ENCODE measurements at places on chromosomes 11 and 22.

DNA sequence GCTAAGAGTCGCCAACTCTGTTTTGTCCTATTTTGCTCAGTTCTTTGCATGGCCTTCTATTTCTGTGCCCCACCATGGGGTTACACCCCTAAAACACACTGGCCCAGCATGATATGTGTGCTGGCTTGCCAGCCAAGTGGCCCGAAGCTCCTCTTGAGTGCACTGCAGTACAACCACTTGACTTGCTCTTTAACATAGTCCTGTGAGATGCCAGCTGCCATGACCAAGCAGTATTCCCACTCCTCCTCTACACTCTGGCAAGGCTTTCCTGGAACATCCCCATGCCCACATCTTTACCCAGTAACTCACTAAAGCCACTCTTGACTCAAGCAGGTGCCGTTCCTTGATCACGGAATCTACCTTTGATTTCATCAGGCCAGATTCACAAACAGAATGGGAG is 102.9 kb upstream of the GAL start:
- no peak for DNase-seq

DNA sequence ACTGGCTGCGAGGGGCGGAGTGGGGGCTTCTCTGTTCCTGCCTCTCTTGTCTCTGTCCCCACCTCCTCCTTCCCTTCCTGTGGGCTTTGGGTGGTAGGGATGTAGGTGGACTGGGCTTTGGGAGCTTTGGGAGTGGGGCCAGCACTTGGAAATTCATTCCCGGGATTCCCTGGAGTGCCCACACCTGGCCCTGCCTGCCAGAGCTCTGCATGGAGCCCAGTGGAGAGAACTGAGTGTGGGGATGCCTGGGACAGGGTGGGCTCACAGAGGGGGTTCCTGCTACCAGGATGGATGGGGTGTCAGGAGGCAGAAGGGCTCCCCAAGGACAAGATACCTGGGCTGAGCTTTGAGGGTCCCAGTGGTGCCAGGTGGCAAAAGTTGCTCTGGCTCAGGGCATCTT is 22.3 kb downstream of the CSF2RB start:
- no peak for DNase-seq

- no peak for DNase-seq
These were observed 680.1 kb downstream of the DLG2 start for GRCh38 chr11:84947070-84947469.

DNA sequence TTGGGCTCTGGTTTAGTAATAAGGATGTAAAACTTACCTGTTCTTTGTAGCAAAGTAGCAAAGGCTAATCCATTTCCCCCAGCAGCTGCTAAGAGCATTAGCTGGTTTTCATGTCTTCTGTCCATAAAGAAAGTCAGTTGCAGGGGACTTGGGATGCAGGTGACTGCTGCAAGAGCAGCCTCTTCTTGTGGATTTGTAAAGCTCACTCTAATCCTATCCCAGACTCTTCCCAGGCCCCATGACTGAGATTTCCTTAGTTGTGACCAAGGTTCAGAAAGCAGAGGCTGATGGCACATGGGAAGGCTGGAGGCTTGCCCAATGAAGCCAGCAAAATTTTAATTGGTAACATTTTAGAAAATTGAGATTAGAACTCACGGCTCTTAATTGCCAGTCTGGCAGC is 94.4 kb upstream of the HORMAD2 start:
- DNase-seq = no peak

DNA sequence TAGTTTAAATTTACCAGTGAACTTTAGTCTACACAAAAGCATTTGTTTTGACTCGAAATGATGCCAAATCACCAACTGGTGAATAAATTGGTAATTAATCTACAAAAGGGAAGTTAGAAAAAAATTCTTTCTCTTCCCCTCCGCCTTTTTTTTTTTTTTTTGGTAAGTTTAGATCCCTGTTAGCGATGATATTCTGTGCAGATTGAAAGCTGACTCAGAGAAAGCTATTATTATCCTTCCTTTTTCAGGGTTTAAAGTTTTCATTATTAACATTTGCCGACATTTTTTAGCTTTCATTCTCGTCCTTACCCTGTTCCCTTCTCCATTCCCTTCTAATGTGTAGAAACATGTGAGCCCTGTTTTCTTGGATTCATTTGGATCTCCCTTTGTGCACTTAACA is 16.8 kb upstream of the NUP160 start:
- no peak for DNase-seq

GRCh38 chr22:26822313-26822712 is 164.9 kb downstream of the MIAT start:
- no peak for DNase-seq

- no peak for DNase-seq
These were observed 17.6 kb upstream of the CLPB start for GRCh38 chr11:72451831-72452376.

- DNase-seq = no peak
These were observed 6.5 kb upstream of the NUP160 start for GRCh38 chr11:47854667-47855066.
